Activated CD4-positive, alpha-beta T cell treated with anti-CD3 and anti-CD28 coated beads, Interleukin-2, amount 50 U/mL, for 1 hour (primary cell): ENCODE measurements at places on chromosomes 2 and 18.
A peak's percentile ranks its signal among the peaks of the same experiment; 100 is the strongest.

GRCh38 chr2:231057590-231057989 is 923 bp downstream of the PSMD1 start:
- DNase-seq = no peak

GRCh38 chr2:230866756-230867523 is 2.2 kb downstream of the ITM2C start:
- DNase-seq = peak; percentile 60

GRCh38 chr2:186518945-186519344 is 32.9 kb downstream of the ZC3H15 start:
- DNase-seq = no peak

GRCh38 chr2:30584116-30584515 is 137.1 kb downstream of the LCLAT1 start:
- DNase-seq = no peak

GRCh38 chr2:234377761-234378391 is 119.0 kb downstream of the ARL4C start:
- no peak for DNase-seq

- DNase-seq = no peak
Measured at GRCh38 chr2:36952748-36953197, 13.6 kb downstream of the STRN start.

GRCh38 chr18:5197032-5197434 is at the start of gene AKAIN1:
TSS of gene AKAIN1 (minus strand) at chr18:5197257. CDS start at chr18:5197053, 204 bp downstream.
- DNase-seq = peak; percentile 5

- no peak for DNase-seq
Measured at GRCh38 chr2:20496076-20496872, 49.4 kb downstream of the RHOB start.

- no peak for DNase-seq
Measured at GRCh38 chr18:3499501-3499900, 49.5 kb downstream of the TGIF1 start.

- no peak for DNase-seq
Measured at GRCh38 chr2:183232161-183232865, 108.1 kb downstream of the NUP35 start.

- no peak for DNase-seq
Measured at GRCh38 chr2:208671284-208671683, 264.7 kb downstream of the PTH2R start.
